ENCODE measurements at places on chromosomes 5 and 9.

DNA sequence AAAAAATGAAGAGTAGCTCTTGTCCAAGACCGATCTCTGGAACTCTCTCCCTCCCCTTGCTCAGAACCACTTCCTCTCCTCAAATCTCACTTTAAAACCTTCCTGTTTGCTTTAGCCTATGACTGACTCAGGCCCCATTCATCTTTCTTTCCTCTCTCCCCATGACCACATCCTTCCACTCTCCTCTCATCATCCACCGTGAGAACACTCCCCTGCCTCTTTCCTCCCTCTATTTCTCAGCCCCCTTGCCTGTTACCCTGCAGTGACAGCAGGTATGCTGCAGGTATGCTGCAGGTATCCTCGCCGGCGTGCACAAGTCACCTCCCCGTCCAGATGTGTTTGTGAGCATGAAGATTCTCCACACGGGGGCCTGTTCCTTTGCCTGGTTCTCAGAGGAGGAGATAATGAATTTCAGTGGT lies 505.3 kb downstream of the CCDC171 start:
- DNase-seq, result no peak

- no peak for DNase-seq
Measured at GRCh38 chr9:76150013-76150412, 244.2 kb downstream of the RFK start.

GRCh38 chr5:140595538-140596300 lies 31.1 kb downstream of the SLC35A4 start:
- no peak for DNase-seq

DNA sequence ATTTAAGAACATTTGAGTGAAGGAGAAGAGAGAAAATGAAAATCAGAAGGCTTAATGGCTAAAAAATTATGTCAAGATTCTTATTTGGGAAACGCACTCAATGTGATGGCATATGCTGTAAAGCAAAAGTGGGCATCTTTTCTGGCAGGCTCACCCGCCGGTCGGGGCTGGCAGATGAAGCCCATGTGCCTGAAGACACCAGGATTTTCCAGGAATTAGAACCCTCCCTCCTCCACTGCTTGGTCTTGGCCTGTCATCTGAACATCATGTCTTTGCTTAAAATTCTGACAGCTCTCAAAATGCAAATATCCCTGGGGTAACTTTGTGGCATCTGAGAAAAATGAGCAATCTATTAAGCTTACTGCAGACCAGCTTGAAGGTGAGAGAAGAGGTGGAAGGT lies 337.9 kb downstream of the IRX1 start:
- no peak for DNase-seq

DNA sequence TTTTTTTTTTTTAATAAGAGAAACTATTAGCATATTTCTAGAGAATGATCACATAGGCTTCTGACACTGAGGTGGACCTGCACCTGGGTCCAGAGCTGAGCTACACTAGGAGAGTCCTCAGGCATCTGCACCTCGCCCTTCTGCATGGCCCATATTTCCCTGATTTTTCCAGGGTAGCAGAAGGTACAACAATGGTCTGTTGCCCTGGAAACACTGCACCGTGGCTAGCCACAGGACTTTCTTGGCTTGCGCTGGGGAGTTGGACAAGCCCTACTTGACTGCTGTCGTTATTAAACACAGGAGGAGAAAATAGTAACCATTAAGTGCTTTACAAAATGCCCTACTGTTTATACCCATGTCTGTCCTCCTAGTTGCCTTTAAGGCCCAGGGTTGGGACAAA lies 615.7 kb upstream of the MEF2C start:
- no peak for DNase-seq

DNA sequence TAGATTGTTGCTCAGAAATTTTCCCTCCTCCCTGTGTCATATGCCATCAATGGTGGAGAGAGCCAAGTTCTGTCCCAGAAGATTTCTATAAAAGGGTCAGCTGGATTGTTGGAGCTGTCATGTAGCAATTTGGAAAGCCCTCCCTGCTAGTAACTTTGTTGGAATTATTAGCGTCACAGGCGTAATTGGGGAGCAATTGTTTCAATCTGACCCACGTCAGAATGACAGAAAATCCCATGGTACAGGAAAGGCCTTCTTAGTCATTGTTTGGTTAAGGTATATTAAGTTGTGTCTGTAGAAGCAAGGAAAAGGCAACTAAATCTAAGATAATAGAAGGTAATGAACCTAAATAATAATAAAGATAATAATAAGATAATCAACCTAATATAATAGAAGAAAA lies 148.4 kb downstream of the PLK2 start:
- DNase-seq, result no peak

GRCh38 chr5:60794691-60795090 lies 49.4 kb downstream of the ELOVL7 start:
- no peak for DNase-seq

GRCh38 chr5:142685418-142686209 lies at the start of gene FGF1:
Gene FGF1 (minus strand): TSS chr5:142686090. CDS start chr5:142614127, 71,963 bp downstream.
- peak; percentile 61 for DNase-seq

GRCh38 chr9:17795744-17796143 lies 216.9 kb downstream of the SH3GL2 start:
- no peak for DNase-seq

- peak; percentile 57 for DNase-seq
Measured at GRCh38 chr9:72041775-72042194, 18.6 kb downstream of the C9orf57 start.

- DNase-seq, result no peak
Measured at GRCh38 chr9:135366104-135366503, 113.5 kb upstream of the PPP1R26 start.

DNA sequence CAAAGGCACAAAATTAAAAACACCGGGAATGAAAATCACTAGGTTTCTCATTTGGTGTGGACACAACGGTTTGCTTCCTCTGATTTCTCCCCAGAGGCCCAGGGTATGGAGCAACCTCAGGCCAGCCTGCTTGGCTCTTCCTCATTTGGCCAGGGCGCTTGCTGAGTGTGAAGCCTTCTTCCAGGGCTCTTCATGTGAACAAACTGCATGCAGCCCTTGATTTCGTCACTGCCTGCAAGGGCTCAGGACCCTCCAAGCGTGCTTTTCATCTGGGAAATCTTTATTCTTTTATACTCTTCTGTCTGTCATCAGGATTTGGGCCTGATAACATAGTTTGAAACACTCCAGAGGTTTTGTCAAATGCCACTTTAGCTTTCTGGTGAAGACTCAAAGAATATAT lies 122.6 kb upstream of the KLF4 start:
- peak; percentile 76 for DNase-seq

DNA sequence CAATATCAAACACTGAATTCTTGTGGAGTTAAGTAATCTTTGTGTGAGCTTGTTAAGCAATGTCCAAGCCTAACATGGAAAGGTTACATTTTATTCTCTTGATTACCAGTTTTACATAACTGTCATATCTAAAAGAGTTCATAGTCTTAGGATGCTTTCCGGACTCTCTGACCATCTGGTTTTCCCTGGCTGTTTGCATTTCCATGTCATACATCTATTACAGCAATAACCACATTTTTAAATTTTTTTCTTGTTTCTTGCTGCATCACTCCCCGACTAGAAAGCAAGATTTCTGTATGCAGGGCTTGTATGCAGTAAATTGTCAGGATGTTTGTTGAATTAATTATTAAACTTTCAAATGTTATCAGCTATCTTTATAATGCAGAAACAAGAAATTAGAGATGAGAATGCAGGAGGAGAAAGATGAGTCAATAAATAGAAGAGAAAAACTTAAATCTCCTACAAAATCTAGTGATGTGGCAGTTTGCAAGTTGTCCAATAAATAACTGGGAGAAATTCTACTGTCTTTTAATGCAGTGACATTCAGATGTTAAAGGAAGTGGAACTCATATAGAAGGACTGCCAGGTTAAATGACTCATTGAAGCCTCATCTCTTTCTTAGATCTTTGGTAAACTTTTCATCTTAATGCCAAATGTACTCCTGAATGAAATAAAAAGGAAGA lies 179.6 kb upstream of the SGCD start:
- no peak for DNase-seq

DNA sequence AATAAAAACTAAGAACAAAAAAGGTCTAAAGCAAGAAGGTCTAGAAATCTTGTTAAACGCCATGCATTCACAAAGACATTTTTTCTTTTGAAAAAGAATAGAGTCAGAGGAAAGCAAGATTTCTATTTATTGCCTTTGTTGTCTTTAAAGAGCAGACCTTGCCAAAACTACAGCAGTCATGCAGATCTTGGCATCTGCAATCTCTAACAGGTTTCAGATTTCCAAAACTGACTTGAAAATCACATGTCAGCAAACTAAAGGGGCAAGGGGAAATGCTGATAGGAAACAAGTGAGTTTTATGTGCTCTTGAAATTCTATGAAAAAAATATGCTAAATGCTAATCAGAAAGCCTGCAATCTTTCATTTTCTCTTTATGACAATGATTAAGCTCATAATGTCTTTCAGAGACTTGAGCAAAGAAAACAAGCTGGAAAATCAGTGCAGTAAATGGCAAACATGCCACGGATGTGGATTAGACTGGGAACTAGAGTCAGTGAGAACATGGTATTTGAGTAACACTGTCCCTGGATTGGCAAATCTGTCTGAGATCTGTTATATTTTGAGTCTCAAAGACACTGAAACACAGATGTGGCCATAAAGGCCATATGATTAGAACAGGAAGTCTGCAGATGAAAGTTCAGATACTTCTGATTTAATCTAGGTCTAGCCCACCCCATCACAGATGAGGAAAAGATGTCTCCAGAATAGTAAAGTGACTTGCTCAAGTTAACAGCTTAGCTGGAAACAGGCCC lies 361.4 kb upstream of the RPS23 start:
- DNase-seq, result no peak

GRCh38 chr5:138663009-138663408 lies 87.8 kb upstream of the HSPA9 start:
- DNase-seq, result no peak

GRCh38 chr5:102014371-102014770 lies 281.7 kb downstream of the SLCO4C1 start:
- DNase-seq, result no peak

DNA sequence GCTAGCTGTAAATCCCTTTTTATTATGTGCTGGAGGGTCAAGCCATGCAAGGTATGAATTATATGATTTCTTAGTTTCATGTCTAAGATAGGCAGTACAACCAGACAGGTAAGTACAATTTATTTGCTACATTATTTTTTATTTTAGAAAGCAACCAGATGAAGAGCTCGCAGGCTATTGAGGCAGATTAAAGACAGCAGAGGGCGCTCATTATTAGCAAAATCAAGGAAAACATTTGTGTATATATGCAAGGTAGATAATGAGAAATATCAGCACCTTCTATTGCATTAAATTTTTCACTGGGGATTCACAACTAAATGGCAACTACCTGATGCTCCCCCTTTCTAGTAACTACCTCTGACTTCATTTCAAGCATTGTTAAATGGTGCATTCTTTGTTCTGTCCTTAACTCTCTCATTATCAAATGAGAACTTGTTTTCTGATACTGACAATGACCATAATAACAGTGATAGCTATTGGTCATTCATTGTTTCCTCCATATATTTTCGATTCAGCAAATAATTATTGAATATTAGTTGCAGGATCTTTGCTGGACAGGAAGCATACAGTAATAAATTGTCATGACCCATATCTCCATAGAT lies 8.6 kb downstream of the SCGB3A2 start:
- DNase-seq, result no peak

DNA sequence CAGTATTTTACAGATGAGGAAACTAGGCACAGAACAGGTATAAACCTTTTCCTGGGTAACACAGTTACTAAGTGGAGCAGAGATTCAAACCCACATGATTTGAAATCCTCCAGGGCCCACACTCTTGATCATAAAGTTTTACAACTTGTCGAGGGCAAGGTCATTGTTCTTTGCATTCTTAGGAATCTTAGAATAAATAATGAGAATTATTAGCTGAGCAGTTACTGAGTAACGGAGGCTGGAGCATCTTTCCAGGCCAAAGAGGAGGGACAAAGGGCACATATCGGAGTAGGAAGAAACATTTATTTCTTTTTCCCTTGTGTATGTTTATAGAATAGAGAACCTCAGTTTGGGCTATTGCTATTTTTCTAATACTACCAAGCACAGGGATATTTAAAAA lies 27.1 kb upstream of the F2R start:
- no peak for DNase-seq
